ENCODE measurements at places on chromosomes 5 and 9. TPM values are rescaled to one million over a fixed set of nuclear protein-coding genes. Genes with fewer than 3 reads are reported as not detected.

HARS1 gene
- polyA plus RNA-seq, result 69.7 TPM

DAPK1 gene
- polyA plus RNA-seq, result 82.6 TPM

PTGER4 gene
- polyA plus RNA-seq, result 2.8 TPM

PROB1 gene
- polyA plus RNA-seq, result 2.6 TPM

WNT8A gene
- not detected for polyA plus RNA-seq

NUTM2G gene
- 0.72 TPM for polyA plus RNA-seq

GPR21 gene
- 0.30 TPM for polyA plus RNA-seq

PCDH1 gene
- 23.9 TPM for polyA plus RNA-seq

ST8SIA4 gene
- 8.4 TPM for polyA plus RNA-seq

TEX48 gene
- not detected for polyA plus RNA-seq

FGF18 gene
- 6.8 TPM for polyA plus RNA-seq

CHSY3 gene
- polyA plus RNA-seq, result 8.7 TPM

HNRNPA0 gene
- polyA plus RNA-seq, result 76.1 TPM

FBN2 gene
- polyA plus RNA-seq, result 450 TPM

WNK2 gene
- 10.3 TPM for polyA plus RNA-seq

LCN12 gene
- polyA plus RNA-seq, result 29.8 TPM

DOLK gene
- 16.4 TPM for polyA plus RNA-seq

SLC6A19 gene
- 70.8 TPM for polyA plus RNA-seq

All from left renal pelvis (tissue), 4 donors.